ENCODE measurements at places on chromosomes 13 and 19.
A peak's percentile ranks its signal among the peaks of the same experiment; 100 is the strongest.

DNA sequence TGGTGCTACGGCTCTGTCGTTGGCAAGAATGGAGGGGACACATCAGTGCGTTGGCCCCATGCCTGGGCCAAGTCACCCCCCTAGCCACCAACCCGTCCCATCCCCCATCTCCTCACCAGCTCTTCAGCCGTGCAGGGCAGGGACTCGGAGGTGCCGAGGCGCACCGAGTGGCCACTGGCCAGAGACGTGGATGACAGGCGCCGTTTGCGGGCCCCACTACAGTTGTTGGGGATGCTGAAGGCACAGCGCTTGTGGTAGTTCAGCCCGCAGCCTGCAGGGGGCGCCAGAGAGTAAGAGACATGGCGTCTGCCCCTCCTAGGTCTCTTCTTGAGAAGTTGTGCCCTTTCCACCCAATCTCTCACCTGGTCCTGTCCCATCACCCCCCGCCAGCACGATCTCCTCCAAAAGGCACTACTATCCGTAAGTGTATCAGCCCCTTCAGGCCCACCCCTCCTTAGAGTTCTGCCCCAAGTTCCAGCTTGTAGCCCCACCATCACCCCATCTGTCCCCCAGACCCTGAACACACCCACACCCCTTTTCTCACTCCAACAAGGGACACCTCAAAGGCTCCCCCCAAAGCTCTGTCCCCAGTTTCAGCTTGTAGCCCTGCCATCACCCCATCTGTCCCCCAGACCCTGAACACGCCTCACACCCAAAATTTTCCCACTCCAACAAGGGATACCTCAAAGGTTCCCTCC, 12.4 kb downstream of the PRKD2 start:
- no peak for DNase-seq

GRCh38 chr13:33445476-33445875, 159.9 kb upstream of the STARD13 start:
- DNase-seq, result no peak

- no peak for DNase-seq
Observed at GRCh38 chr13:45621950-45622349, 6.4 kb upstream of the ERICH6B start.

GRCh38 chr13:102817907-102818306, 19.0 kb downstream of the BIVM start:
- no peak for DNase-seq

DNA sequence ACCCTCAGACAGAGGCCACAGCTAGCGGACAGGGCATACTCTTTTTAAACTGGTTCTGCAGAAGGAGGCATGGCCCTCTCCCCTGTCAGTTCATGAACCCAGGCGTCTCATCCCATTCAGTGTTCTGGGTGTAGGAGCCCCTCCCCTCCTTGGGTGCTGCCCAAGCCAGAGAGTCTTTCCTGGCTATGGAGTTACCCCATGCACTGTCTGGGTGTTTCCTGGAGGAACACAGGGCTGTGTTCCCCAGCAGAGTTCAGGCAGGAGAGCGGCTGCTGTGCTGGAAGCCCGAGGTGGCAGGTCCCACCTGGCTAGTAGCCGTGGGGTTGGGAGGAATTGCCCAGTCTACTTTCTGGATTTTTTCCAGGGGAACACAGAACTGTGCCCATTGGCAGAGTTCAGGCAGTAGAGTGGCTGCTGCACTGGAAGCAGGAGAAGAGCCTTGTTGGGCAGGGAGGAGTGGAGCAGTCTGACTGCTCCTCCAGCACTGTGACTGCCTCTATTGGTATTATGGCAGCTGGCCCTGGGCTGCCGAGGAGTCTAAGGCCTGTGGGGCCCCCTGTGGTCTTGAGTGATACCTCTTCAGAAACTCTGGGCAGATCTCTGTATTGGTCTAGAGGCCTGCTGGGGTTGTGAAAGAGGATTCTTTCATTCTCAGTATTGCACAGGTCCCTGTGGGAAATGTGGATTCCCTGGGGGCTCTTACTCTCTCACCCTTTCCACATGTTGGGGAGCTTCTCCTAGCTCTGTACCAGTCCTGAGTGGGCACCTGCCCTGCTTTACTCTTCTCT, 168.3 kb downstream of the PCDH20 start:
- DNase-seq, result no peak

- no peak for DNase-seq
Observed at GRCh38 chr13:50697746-50698539, 145.5 kb downstream of the DLEU7 start.

DNA sequence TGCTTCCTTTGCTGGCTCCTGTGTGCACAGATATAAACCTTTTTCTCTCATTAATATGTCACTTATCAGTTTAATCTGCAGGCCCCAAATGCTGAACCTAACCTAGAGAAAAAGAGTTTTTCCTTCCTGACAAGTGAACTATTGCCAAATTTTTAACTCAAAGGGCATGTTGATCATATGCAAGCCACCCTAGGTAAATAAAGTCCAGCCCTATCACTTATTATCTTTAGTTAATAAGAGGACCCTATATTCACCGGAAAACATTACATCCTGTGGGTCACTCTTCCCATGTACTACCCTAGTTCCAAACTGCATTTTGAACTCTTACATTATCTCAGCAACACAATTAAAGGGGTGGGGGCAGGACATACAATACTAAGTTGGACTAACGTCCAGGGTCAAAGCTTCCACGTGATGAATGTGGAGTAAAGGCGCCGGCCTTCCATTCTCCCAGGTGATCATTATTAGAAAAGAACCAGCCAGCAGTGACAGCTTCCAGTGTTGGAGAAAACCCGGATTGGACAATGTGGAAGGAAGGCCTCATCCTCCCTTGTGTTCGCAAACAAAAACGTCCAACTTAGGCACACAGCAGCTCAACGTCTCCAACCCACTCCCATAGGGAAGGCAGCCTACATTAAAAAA, 86.6 kb downstream of the STK24 start:
- DNase-seq, result no peak

DNA sequence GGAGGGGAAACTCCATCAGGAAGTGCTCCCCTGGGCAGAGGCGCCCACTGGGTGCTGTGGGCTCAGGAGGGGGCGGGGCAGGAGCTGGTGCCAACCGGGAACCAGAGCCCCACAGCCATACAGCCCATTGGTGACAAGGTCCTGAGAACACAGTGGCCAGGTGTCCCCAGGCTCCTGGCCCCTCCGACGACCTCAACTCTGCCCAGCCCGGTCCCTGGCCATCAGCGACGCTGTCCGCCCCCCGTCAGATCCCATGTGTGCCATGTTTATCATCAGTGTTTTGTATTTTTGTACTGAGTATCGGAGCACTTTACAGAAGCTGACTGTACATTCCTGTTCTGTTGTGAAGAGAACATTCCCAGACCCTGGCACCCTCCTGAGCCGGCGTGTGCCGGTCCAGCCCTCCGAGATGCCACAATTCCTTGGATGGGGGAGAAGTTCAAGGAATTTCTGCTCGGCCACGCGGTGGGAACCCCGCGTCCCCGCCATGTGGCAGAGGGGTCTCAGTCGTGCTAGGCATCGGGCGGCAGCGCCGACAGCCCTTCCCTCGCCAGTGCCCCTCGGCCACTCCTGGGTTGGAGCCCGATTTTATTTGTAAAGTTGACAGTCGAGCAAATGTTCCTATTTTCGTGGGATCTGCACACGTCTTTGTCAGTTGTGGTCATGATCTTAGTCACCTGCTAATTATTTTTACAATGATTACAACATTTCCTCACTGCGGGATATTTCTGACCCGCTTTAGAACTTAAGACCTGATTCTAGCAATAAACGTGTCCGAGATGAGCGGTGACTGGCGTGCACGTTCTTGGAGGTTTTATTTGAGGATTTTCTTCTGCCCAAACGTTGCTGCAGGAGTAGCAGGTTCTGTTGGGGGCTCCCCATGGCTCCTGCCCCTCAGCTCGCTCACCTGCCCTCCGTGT, 16.9 kb downstream of the PEX11G start:
- no peak for DNase-seq

DNA sequence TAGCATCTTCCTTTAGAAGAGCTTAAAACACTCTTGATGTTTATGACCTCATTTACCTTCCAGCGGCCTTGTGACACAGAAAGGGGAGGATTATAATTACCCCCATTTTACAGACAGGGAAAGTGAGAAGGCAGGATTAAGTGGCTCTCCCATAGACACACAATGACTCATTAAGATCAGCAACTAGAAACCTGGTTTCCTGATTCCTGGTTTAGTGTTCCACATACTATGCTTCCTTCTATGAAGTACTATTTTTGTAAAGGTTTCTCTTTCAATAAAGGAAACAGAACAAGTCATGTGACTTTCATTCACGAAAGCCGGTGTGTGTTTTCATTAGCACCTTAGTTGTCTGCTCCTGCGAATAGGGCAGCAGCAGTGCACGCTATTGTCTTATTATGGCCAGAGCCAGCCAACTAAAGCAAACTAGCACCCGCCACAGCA, 8.3 kb downstream of the IRS2 start:
- DNase-seq, result peak; percentile 19

DNA sequence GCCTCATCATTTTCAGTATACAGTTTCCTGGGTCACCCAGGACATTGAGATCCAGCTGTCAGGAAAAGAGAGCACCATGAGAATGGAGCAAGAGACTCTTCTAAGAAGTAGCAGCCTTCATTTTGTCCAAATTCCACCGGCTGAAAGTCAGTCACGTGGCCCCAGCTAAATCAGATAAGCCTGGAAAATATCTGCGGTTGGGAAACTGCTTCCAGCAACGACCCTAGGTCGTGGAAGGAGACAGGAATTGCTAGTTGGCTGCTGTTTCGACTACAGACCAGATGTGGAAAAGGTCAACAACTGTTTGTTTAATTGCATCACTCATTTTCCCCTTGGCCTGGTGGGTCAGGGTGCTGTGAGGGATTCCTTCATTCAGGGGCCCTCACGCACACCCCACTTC, 107.0 kb downstream of the ZNF536 start:
- DNase-seq, result no peak

DNA sequence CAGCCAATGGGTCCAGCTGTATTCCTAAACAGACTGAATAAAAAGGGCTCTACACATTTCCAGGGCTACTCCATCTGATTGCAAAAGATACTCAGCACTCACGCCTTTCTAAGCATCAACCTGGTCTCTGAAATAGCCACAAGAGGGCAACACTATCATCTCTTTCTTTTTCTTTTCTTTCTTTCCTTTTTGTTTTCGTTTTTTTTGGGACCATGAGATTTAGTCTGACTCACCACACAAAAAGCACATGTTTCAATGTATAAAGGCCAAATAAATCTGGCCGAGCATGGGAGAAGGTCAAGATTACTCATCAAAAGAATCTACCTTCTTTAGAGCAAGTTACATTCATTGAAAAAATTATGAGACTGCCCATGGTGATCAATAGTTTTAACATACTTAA, 805.6 kb upstream of the ARGLU1 start:
- DNase-seq, result peak; percentile 90
